ENCODE measurements at places on chromosomes 2 and 18.

GRCh38 chr2:46098621-46099062 is 198.6 kb upstream of the EPAS1 start:
- DNase-seq, result peak; percentile 45

- no peak for DNase-seq
Measured at GRCh38 chr2:20231598-20232026, 6.7 kb upstream of the SDC1 start.

DNA sequence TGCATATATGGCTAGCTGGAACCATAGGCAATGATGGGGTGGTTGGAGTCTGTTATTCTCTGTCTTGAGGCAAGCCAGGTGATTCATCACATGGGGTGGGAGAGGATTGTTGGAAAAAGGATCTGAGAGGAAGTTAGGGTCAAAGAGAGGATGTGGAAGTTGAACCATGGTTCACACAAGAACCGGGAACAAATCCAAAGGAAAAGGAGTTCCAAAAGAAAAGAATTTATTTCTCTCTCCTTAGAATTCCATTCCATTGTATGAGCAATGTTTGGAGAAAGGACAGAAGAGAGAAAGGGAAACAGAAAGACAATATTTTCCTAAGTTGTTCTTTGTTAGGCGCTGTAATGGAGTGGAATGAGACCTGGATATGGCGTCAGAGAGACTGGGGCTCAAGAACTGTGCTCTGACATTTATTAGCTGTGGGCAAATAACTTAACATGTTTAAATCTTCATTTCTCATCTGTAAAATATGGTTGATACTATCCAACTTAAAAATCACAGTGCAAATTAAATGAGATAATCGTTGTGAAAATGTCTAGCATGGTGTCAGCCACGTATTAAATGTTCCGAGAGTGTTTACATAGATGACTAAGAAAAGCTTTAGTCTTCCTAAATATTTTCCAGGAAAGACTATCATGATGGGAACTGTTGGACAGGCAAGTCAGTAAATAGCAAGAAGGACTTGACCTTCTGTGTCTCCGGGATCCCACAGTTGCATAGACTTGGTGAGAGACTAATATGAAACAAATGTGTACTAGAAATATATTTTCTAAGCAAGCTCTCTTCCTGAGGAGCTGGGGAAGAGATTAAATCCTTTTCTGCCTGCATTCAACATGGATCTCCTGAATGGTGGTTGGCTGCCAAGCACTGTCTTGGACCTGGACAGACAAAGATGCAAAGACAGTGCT is 71.4 kb downstream of the TRIB2 start:
- peak; percentile 42 for DNase-seq

DNA sequence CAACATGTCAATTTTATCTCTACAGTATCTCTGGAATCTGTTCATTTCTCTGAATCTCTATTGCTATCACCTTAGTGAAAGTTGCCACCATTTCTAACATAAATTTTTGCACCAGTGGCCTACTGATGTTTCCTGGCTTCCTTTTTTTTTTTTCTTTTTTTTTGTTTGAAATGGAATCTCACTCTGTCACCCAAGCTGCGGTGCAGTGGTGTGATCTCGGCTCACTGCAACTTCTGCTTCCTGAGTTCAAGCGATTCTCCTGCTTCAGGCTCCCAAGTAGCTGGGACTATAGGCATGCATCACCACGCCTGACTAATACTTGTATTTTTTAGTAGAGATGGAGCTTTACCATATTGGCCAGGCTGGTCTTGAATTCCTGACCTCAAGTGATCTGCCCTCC is 35.1 kb downstream of the KCNJ13 start:
- no peak for DNase-seq

DNA sequence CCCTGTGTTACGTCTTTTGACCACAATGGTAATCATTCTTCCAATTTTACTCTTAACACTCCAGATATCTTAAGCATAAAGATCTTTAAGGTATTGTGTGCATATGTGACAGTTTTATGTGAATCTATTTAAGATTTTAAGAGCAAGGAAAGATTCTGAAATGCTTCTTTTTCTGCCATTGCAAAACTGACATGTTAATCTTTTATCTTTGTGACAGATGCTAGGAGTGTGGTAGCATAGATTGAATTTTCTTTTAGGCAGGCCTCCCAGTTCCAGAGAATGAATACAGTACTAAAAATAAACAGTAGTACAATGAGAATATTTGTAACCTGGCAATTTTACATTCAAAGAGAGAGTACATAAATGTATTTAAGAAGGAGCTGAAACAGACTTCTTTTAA is 232.5 kb upstream of the ZSWIM2 start:
- DNase-seq, result no peak

DNA sequence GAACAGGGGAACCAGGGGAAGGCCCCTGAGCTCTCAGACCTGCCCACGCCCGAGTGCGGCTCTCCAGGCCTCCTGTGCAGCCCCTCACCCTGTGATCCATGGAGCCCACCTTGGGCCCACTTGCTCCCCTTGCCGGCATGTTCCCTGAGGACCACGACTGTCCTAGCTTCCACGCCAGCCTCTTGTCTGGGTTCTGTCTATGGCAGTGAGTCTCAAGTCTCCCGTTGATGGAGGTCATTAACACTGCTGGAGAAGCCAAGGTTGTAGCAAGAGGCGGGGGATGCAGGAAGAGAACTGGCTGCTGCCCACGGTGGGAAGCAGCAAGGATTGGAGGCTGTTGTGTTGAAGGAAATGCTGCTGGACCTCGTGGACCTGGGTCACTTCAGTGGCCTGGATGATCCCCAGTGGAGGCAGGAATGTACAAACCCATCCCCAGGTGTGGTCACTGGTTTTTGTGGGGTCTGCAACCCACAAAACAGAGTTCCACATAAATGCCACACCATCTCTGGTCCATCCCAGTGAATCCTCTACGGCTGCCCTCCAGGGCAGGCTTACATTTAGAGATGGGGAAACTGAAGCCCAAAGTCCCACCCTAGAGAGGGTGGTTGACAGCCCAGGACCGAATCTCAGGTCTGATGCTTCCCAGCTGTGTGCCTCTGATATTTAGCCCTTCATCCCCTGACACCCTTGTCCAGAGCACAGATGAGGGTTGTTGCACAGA is 150.3 kb downstream of the NDUFA10 start:
- no peak for DNase-seq

- no peak for DNase-seq
Measured at GRCh38 chr18:42230636-42231035, 275.6 kb downstream of the PIK3C3 start.

GRCh38 chr2:82853299-82853698 is 1605.8 kb downstream of the SUCLG1 start:
- no peak for DNase-seq
